ENCODE measurements at places on chromosomes 16 and 17.

- no peak for DNase-seq
Measured at GRCh38 chr17:14355556-14355955, 54.7 kb downstream of the HS3ST3B1 start.

GRCh38 chr17:82880620-82881323 lies 41.0 kb upstream of the ZNF750 start:
- DNase-seq = no peak

GRCh38 chr17:4881761-4882555 lies 17.4 kb upstream of the C17orf107 start:
- no peak for DNase-seq

GRCh38 chr17:1915889-1916288 lies 86.1 kb downstream of the RPA1 start:
- DNase-seq = no peak

- DNase-seq = peak; percentile 10
Measured at GRCh38 chr16:31333686-31334649, 21.0 kb upstream of the ITGAX start.

- no peak for DNase-seq
Measured at GRCh38 chr17:78546476-78546875, 30.7 kb downstream of the DNAH17 start.

GRCh38 chr17:3879591-3880417 lies 13.0 kb downstream of the CAMKK1 start:
- no peak for DNase-seq

DNA sequence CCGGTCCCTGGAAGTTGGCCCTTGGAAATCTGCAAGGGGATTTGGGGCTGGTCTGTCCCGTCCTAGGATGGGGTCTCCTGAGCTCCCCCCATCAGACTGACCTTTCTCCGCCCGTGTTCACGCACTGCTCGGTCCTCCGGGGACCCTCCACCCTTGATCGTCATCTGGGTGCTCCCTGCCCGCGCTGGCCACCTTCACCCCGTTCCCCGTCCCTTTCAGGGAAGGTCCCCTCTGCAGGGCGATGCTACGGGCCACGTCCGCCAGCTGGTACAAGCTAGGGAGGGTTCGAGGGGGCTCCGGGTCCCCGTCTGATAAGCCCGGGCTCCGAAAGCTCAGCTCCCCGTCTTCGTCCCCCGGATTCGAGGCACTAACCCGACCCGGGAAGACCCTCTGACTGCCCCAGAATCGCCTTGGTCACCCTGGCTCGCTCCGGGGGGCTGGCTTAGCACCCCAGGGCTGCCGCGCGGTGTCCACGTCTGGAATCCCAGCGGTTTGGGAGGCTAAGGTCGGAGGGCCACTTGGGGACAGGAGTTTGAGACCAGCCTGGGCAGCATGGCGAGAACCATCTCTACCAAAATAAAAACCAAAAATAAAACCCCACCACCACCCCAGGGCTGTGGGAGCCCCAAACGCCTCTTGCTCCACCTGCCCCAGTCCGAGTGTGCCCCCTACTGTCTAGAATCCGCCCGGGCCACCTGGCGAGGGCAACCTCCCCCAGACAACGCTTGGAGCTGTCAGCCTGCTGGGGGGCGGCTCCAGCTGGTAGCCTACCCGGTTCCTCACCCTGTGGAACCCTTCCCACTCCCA lies 1.1 kb upstream of the SLC43A2 start:
- no peak for DNase-seq

- no peak for DNase-seq
Measured at GRCh38 chr16:51146256-51146924, 4.7 kb downstream of the SALL1 start.

GRCh38 chr17:1714427-1714979 lies 4.3 kb upstream of the TLCD2 start:
- peak; percentile 35 for DNase-seq

- peak; percentile 39 for DNase-seq
Measured at GRCh38 chr16:57795431-57795878, 6.8 kb downstream of the KIFC3 start.

- DNase-seq = no peak
Measured at GRCh38 chr16:81873843-81874752, 95.0 kb downstream of the PLCG2 start.

DNA sequence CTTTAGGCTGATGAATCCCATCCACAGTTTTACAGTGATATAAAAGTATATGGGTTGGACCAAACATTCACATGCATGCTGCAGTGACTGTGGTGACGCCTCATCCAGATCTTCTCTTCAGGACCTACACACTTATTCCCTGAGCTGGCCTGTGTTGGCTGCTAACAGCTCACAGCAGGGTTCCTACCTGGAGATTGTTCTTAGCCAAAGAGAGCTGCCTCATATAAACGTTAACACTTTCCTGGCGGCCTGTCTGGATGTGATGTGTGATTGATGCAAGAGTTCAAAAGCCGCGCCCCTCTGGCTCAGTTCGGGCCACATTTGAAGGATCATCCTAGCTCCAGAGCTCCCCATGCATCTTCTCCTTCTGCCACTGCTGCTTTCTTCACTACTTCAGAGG lies 93.0 kb upstream of the NETO2 start:
- DNase-seq = no peak

DNA sequence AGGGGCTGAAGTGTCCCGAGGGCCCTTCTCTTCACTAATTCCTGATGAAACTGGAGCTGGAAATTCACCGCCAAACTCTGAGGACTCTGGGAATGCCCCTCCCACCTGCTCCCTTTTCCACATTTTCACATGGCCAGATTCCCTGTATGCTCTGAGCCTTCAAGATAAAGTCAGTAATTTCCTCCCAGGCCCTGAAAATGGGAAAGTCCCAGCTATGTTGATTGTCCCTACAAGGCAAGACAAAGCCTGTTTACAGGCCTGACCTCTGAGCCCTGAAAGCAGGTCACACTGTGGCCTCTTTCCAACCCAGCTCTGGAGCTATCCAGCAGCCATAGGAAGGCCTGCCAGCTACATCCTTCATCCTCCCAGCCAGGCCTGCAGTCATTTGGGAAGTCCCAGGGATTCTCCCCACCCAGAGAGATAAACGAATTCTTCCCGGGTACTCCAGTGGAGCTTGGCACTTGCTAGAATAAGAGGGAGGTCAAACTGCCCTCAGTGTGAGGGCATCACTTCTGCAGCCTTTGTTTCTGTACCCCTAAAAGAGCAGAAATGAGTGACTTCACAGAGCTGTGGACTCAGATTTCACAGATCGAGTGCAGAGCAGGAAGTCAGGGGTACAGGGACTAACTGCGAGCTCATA lies 19.6 kb upstream of the CCL2 start:
- DNase-seq = peak; percentile 75

GRCh38 chr17:40462343-40463121 lies 19.3 kb downstream of the IGFBP4 start:
- no peak for DNase-seq

GRCh38 chr16:27430923-27431484 lies 29.0 kb downstream of the IL21R start:
- no peak for DNase-seq

DNA sequence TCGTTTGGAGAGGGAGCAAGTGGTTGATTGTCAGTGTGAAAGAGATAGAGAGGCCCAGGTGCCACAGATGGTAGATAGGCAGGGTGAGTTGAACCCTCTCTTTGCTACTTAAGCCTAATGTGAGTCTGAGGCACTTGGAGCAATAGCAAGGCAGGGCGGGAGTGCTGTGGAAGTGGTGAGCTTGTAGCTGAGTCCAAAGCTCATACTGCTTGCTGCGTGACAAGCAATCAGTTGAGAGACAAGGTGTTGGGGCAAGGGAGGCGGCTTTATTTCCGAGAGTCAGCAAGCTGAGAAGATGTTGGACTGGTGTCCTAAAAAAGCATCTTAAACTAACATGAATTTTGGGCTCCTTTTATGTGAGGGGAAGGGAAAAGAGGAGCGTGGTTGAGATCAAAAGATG lies 112.9 kb upstream of the ZKSCAN2 start:
- DNase-seq = no peak

DNA sequence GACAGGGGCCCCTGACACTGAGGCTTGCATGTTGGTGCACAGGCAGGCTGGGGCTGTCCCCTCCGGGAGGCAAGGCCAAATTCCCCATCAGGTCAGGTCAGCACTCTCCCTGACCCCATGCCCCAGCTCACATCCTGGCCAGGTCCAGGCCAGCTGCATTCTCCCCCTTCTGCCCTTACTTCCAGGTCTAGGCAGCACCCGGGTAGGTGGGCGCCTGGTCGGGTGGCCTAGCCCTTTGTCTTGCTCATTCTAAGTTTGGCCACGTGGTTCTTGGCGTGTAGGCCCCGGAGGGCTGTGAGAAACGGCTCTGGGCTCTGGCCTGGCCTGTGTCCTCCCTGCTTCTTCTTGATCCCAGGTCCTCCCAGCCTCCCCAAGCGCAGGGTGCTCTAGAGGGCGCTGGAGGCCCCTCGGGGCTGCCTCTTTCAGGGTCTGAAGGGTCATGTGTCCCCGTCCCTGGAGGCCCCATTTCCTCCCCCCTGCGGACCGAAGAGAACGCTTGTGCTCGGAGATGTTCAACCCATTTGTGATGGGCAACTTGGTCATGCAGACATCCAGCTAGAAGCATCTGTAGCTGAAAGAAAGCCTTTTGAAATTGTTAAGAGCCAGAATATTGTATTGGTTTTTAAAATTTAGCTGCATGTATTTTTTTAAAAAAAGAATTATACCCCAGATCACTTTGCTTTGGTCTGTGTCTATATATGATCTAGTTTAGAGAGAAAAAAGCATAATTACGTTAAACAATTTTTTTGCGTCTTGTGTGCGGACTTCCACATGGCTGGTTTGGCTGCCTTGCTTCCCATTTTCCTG lies 6.7 kb downstream of the BAHCC1 start:
- no peak for DNase-seq

DNA sequence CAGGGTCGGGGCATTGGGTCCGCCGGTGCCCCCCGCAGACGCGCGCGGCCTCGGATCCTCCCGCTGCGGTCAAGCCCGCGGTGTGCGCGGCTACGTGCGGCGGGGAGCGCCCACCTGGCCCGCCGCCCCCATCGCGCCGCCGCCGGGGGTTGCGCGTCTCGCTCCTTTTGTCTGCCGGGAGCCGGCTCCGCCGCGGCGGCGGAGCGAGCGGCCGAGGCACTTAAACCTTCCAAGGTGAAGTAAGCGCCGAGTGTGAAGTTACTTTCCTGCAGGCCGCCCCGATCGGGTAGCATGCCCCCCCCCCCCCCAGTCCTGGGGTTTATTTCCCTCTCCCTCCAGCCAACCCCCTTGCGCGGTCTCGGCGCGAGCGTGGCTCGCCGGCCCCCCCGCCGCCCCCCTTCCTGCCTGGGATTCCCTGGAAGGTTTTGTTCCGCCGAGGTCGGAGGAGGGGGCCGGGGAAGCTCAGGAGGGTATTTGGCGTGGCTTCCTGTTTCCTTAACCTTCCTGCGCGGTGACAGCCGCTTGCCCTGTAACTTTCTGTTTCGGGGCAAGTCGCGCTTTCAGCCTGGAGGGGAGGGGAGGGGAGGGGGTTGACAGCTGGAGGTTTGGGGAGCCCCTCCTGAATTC lies 56.6 kb upstream of the GSE1 start:
- DNase-seq = no peak

DNA sequence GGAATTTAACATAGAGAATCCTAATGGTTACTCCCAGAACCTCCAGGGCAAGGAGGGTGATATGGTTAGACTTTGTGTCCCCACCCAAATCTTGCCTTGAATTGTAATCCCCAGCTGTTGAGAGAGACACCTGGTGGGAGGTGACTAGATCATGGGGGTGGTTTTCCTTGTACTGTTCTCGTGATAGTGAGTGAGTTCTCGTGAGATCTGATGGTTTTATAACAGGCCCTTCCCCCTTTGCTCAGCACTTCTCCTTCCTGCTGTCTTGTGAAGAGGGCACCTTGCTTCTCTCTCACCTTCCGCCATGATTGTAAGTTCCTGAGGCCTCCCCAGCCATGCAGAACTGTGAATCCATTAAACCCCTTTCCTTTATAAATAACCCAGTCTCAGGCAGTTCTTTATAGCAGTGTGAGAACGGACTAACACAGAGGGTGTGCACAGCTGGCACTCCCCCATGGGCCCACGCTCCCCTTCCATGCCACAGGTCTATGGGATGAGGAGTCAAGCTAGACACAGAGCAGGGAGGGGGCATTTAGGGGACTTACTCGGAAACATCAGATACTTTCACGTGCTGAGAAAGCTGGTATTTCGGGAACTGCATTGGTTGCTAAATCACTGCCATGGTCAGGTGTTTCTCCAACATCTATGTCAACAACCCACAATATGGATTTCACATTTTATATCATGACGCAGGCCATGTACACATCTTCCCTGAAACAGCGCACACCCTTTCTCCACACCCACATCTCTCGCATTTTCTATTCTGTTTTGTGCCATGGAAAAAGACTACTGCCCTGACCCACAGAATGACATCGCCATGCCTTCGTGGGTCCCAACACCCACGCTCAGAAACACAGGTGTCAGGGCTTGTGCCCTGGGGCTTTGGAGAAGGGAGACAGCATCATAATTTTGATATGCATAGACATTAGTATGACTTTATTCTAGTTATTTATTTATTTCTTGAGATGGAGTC lies 199.1 kb upstream of the GSE1 start:
- no peak for DNase-seq

DNA sequence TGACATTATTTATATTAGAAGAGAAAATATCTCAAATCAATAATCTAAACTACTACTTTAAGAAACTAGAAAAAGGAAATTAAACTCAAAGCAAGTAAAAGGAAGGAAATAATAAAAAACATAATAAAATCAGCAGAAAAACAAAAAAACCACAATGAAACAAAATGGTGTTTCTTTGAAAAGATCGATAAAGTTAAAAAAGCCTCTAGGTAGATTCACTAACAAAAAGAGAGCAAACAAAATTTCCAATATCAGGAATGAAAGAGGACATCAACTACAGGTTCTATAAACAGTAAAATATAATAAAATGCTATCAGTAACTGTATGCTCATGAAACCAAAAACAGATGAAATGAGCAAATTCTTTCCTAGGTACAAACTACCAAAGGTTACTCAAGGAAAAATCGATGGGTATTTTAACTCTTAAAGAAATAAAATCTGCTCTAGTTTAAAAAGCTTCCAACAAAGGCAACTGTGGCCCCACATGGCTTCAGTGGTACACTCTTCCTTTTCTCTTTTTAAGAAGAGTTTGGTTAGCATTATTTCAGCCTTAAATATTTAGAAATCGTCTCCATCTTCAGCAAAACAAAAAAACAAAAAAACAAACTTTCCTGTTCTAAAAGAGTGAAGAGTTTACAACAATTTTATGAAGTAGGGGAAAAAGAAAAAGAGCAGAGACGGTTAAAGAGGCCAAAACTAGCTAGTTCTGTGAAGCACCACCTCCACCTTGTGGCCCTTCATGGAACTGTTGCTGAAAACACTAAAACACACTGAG lies 102.2 kb downstream of the TRIM37 start:
- peak; percentile 37 for DNase-seq

GRCh38 chr17:15926039-15926740 lies 18.7 kb upstream of the ADORA2B start:
- DNase-seq = no peak

GRCh38 chr16:72975809-72976437 lies 72.0 kb downstream of the ZFHX3 start:
- DNase-seq = no peak

- no peak for DNase-seq
Measured at GRCh38 chr17:4232168-4232813, 31.5 kb downstream of the ANKFY1 start.

DNA sequence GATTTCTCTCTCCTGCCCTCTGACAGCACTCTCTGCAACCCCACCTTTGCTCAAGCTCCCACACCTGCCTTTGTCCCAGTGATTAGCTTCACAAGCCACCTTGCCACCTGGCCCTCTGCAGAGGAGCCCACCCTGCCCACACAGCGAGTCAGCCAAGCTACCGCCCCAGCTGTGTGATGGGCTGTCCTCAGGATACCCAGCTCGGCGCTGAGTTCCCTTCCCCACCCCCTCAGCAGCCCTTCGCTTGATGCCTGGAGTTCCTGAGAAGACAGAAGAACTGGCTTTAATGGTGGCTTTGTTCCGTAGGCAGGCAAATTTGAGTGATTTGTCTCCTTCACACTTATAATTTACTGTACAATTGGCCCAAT lies 266.4 kb downstream of the CBLN1 start:
- no peak for DNase-seq

All from LNCaP clone FGC (cell line).